ENCODE measurements at places on chromosomes 16 and 17.

- DNase-seq: peak; percentile 68
Observed at GRCh38 chr17:37701496-37701898, 43.4 kb downstream of the HNF1B start.

DNA sequence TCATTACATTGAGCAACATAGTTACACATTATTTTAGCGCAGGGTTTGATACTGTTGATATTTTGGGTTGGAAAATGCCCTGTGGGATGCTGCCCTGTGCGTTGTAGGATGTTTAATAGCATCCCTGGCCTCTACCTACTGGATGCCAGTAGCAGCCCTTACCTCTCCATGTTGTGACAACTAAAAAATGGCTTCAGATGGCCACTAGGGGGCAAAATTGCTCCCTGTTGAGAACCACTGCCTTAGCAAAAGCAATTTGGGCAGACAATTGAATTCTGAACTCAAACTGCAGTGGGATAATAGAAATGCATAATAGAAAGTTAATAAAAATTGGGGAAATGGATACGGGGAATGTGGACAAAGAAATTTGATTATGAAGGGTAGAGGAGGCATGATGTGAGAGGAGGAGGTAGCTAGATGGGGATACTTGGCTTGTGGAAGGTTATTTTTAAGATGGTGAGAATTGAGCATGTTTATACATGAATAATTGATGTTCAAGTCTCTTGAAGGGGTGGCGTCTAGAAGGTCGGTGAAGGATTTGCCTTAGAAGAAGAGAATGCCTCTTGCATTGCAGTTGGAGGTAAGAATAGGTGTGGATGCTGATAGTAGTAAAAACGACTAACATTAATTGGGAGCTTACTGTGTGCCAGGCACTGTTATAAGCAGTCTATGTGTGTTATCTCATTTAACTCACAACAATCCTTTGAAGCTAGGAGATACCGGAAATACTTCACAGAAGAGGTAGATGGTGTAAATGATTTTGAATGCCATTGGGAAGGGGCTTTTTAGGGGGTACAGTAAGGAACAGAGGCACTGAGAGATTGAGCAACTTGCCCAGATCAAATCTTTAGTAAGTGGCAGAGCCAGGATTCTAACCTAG is 19.0 kb downstream of the HEATR9 start:
- peak; percentile 92 for DNase-seq

DNA sequence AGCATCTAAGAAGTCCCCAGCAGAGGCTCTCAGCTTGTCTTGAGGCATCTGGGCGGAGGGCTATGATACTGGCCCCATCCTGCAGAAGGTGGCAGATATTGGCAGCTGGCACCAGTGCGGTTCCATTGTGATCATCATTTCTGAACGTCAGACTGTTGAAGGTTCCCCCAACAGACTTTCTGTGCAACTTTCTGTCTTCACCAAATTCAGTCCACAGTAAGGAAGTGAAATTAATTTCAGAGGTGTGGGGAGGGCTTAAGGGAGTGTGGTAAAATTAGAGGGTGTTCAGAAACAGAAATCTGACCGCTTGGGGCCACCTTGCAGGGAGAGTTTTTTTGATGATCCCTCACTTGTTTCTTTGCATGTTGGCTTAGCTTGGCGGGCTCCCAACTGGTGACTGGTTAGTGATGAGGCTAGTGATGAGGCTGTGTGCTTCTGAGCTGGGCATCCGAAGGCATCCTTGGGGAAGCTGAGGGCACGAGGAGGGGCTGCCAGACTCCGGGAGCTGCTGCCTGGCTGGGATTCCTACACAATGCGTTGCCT is at the start of gene CIITA:
CIITA (plus strand) TSS at position 404 of the 543 bp plus-strand sequence; CDS start at position 533, 129 bp downstream.
- peak; percentile 94 for DNase-seq

DNA sequence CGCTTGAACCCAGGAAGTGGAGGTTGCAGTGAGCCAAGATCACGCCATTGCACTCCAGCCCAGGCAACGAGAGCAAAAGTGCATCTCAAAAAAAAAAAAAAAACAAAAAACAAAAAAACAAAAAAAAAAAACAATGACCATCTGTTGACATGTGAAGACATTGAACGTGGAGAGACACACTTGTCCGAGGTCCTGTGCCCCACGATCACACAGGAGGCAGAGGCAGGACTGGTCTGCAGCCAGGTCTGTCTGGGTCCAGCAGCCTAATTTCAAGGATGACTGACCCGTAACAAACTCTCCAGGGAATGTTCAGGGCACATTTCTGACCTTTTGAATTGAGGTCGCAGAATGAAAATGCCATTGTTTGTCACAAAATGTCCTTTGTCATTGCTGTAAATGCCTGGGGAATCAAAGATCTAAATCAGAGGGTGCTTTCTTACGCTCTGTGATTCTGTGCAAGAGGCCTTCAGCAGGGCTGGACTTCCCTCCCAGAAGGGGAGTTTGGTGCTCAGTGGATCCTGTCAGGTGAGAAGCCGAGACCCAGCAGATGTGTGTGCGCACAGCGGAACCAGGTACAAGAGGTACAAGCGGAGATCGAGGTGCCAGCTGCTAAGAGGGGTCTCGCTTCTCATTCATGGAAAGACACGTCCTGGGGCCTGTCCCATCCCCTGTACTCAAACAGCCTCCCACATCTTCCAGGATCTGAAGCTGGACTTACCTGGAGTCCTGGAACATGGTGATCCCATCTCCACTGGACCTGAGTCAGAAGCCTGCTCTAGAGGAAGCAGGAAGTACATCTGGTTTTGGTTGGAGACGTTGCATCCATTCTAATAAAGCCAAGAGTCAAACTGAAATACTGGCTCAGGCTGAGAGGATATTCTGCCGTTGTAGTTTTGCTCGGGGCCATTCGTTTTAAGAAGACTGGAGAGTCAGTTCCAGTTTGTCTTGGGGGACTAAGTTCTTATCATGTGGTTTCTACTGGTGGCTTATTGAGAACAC is 95.8 kb downstream of the IRF8 start:
- DNase-seq: no peak

- no peak for DNase-seq
Observed at GRCh38 chr17:77376795-77377709, 236.3 kb downstream of the SEC14L1 start.

- DNase-seq: no peak
Observed at GRCh38 chr16:54746596-54746995, 184.1 kb upstream of the IRX5 start.

DNA sequence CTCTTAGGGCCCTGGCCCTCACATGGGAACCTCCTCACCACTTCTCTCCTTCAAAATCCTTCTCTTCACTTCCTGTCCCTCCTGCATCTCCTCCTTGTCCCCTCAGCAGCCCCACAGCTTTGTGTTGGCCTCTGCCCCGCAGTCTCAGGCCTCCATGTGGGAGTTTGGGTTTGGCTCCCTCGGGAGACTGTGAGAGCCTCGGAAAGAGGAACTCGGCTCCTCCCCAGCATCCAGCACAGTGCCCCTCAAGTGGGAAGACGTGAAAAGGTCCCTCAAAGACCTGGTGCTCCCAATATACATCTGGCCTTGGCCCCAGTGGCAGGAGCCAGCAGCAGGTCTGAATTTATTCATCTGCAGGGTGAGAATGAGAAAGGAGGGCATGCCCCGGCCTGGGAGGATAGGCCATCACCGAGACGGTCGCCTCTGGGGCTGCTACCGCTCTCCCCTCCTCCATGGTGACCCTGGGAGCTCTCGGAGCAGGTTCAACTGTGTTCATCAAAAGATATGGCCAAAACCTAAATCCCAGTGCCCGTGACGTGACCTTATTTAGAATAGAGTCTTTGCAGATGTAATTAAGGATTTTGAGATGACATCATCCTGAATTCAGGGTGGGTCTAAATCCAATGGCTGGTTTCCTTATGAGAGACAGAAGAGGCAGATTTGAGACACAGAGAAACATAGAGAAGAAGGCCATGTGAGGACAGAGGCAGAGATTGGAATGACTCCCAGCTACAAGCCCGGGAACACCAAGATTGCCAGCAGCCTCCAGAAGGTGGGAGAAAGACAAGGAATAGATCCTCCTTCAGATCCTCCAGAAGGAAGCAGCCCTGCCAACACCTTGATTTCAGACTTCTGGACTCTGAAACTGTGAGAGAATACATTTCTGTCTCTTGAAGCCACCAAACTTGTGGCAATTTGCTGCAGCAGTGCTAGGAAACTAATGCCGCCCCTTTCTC is 135.1 kb downstream of the MRM1 start:
- DNase-seq: no peak

DNA sequence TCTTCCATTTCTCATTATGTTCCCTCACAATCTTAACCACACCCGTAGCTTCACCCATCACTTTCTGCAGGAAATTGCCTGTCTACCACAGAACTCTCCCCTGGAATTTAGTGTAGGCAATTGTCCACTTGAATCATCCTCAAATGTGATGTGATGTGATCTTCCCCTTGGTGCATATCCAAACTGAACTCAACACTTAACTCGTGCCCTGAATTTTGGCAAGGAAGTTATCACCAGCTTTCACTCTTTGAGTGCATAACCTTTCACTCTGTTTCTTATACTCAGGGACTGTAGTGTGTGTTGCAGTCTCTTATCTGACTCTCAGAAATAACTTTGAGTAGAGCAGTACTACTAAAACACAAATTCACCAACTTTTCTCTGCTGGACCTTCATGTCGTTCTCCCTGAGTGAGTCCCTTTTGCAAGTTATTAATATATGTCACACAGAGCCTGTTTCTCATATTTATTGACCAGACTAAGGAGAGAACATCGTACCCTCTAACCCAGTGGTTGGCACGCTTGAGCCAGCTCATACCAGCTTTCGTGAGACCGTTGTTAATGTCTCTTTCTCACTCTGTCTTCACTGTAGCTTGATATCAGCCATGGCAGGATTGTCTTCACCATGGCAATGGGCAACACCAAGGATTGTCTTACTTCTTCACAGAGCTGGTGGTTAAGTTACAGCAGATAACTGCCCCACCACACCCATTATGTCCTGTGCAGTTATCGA is 558.9 kb upstream of the HSBP1 start:
- peak; percentile 0 for DNase-seq

DNA sequence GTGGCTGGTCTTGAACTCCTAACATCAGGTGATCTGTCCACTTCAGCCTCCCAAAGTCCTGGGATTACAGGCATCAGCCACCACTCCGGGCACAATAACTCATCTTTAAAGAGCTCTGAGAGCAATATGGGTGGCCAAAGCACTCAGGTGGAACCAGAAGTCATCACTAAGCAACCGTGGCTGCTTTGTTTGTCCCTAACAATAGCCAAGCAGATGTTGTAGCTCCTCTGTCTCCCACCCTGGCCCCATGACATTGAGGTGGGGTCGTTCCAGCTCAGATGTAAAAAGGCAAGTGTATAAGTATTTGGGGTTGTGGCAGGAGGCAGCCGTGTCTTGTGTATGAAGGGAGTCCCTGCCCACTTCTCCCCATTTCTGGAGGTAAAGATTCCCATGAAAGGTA is 3.7 kb upstream of the SCIMP start:
- no peak for DNase-seq

GRCh38 chr17:6524520-6524919 is 31.8 kb downstream of the PITPNM3 start:
- no peak for DNase-seq

DNA sequence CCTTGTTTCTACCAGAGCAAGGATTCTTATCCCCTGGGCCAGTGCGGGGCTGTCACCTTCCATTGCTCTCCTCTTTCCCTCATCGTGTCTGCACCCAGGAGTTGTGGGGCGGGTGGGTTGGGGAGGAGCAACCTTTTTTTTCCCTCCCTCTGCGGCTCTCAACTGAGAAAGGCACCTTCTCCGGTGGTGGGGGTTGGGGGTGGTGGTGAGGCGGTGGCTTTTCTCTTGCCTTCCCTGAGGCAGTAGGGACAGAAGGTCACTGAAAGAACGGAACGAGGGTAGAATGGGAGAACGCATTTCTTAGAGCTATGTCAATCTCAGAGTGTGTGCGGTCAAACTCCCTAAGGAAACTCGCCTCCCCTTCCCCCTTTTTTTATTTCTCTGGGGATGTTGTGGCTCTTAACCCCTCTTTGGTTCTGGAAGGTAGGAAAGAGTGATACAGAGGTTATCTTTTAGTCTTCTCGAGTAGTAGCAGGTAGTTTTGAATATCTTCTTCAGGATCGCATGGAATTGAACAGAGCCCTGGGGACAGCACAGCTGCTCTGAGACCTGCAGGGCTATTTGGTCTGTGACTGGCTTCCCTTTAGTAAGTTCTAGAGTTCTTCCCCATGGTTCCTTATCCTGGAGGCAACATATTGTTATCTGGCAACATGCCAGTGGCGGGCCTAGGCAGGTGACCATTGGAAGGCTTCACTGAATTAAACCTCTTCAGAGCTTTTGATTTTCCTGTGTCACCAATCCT is 994 bp downstream of the CLTC start:
- DNase-seq: peak; percentile 84

DNA sequence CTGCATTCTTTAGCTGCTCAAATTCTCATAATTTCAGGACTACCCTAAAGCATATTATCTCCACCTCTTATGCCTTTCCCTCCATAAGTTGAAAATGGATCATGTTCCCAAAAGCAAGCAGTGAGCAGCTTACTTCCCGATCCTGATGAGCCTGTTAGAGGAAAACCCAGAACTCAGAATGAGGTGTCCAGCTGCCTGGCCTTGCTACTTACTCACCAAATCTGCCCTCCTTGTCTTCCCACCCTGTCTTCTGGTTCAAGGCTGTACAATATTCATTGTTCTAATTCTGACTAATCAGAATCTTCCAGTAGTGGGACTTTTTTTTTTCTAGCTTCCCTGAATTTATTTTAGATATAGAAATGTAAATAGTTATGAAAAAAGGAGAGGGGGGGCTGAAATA is 10.8 kb downstream of the LYRM1 start:
- no peak for DNase-seq

- no peak for DNase-seq
Observed at GRCh38 chr16:48405907-48406306, 20.7 kb upstream of the SIAH1 start.

GRCh38 chr16:84071121-84071520 is 28.5 kb upstream of the SLC38A8 start:
- DNase-seq: no peak

- DNase-seq: no peak
Observed at GRCh38 chr17:45313421-45313771, 3.4 kb downstream of the MAP3K14 start.

Data from hematopoietic multipotent progenitor cell treated with erythropoietin and hydrocortisone succinate and interleukin-3 and kit ligand, for 6 days (in vitro differentiated cells).